Astrocyte (in vitro differentiated cells and primary cell): ENCODE measurements at places on chromosomes 13 and 19.
A peak's percentile ranks its signal among the peaks of the same experiment; 100 is the strongest.

DNA sequence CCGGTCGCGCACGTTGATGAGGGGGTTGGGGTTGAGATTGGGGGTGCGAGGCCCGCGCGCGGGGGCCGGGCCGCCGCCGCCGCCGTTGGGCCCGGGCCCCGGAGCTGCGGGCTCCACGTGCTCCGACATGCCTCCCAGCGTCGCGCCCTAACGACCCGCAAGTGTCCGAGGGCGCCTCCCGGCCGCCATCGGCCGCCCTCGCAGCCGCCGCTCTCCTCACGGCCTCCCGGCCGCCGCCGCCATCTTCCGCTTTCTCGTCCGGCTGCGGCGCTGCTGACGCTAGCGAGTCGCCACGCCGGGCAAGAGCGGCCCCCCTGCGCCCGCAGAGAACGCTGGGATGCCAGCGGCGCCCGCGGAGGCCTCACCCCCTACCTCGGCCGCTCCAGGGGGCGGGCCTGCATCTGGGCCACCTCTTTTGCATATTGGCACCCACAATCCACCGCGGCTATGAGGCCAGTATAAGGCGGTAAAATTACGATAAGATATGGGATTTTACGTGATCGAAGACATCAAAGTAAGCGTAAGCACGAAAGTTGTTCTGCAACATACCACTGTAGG lies at the start of gene TMEM259:
TMEM259 (minus strand) TSS at position 256 of the 558 bp plus-strand sequence; CDS start at position 129, 127 bp downstream.
- DNase-seq: peak; percentile 89

- DNase-seq: no peak
Measured at GRCh38 chr19:11400798-11401197, 16.7 kb upstream of the EPOR start.

DNA sequence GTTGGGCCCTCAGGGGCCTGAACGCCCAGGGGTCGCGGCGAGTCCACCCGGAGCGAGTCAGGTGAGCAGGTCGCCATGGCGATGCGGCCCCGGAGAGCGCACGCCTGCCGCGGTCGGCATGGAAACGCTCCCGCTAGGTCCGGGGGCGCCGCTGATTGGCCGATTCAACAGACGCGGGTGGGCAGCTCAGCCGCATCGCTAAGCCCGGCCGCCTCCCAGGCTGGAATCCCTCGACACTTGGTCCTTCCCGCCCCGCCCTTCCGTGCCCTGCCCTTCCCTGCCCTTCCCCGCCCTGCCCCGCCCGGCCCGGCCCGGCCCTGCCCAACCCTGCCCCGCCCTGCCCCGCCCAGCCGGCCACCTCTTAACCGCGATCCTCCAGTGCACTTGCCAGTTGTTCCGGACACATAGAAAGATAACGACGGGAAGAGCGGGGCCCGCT lies at the start of gene CCNA1:
CCNA1 (plus strand) TSS at position 390 of the 439 bp plus-strand sequence. CDS start 562 bp downstream, outside the sequence.
- no peak for DNase-seq

- no peak for DNase-seq
Measured at GRCh38 chr19:51811344-51811743, 16.4 kb downstream of the FPR3 start.

DNA sequence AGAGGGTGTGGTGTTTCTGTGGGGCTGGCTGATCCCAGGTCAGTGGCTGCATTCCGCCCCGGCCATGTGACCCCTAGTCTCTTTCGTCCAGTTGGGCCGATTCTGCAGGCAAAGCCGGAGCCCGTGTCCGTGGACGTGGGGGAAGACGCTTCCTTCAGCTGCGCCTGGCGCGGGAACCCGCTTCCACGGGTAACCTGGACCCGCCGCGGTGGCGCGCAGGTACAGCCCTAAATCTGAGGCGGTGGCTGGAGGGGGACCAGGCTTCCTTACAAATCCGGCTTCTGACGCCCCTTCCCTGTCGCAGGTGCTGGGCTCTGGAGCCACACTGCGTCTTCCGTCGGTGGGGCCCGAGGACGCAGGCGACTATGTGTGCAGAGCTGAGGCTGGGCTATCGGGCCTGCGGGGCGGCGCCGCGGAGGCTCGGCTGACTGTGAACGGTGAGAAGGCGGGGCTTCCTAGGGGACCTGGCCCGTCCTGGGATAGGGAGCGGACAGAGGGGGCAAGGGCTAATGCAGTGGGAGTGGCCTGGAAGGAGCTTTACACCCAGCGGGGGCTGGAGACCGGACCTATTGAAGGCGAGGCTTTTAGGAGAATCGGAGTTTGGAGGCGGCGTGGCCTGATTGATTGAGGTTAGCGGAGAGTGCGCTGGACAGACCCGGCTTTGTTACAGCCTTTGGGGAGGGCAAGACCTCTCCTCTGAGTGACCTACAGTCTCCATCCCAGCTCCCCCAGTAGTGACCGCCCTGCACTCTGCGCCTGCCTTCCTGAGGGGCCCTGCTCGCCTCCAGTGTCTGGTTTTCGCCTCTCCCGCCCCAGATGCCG lies 4.3 kb downstream of the KIRREL2 start:
- DNase-seq: no peak

DNA sequence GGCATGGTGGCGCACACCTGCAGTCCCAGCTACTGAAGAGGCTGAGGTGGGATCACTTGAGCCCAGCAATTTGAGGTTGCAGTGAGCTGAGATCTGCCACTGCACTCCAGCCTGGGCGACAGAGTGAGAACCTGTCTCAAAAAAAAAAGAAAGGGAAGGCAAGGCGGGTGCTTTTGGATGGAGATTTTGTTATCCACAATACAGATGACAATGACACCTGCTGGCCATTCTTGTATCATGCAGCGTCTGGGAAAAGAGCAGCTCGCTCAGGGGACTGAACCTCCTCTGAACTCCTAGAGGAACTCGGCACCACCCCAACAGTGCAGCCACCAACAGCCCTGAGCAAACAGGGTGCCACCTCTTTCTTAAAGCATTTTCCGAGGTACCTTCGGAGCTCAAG lies 22.8 kb downstream of the HAUS8 start:
- DNase-seq: peak; percentile 19

- DNase-seq: no peak
Measured at GRCh38 chr19:9445037-9445436, 9.7 kb upstream of the ZNF266 start.

GRCh38 chr19:13742756-13743155 lies 21.6 kb upstream of the MRI1 start:
- no peak for DNase-seq

- DNase-seq: no peak
Measured at GRCh38 chr13:75636436-75637180, 478 bp downstream of the LMO7 start.

DNA sequence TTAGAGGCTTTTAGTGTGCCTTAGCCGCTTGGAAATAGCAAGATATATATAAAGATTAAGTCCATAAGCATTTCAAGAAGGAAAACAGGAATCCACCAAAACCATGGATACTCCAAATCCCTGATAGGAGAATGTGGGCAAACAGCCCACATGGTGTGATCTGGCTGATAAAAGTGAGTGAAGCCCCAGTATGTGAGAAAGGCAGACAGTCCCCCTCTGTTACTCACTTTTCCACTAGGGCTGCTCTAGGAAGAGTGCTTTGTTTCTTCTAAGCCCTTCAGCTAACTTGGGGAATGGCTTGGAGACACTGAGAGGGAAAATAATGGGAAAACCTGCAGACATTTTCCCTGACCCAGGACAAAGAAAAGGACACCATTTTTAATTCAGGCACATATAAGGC lies 802.3 kb upstream of the PRR20A start:
- DNase-seq: no peak

DNA sequence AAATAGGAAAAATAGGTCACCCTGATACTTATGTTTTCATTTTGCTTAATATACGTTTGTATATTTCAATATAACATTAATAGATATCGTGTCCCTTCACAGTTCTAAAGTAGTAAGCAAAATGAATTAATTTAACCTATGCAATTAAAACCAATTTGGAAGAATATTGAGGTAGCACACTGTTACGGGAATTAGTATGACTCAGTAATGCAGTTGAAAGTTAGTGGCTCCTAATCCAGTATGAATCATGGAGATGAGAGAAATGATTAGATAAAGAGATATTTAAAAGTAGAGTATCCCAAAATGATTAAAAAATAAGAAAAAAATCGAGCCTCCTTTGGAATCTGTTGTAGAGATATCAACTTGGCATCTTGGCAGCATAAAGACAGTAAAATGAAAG lies 177.0 kb upstream of the SLITRK6 start:
- no peak for DNase-seq

GRCh38 chr13:114219392-114219791 lies 15.3 kb upstream of the CDC16 start:
- DNase-seq: no peak

DNA sequence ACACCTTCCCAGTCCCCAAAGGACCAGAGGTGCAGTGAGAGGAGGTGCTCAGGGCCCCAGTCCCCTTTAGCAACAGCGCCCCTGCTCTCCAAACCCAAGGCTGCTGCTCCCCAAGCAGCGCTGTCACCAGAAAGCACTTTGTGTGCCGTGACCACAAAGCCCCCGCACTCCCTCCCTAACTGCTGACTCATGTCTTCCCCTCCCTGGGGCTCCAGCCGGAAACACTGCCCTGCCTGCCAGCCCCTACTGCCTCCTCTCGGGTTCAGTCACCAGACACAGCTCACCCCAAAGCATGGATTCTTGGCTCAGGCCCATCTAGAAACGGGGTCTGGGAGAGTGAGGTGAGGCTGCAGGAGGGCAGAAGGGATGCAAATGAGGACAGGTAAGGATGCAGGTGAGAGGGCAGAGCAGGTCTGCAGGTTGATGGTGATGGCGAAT lies 4.9 kb upstream of the TNFSF14 start:
- DNase-seq: peak; percentile 70

- DNase-seq: peak; percentile 2
Measured at GRCh38 chr13:71079638-71080037, 787.4 kb downstream of the DACH1 start.

- DNase-seq: peak; percentile 2
Measured at GRCh38 chr13:96821381-96821780, 172.9 kb downstream of the OXGR1 start.
